AG09319 (cell line): ENCODE measurements at places on chromosomes 5 and 9.

DNA sequence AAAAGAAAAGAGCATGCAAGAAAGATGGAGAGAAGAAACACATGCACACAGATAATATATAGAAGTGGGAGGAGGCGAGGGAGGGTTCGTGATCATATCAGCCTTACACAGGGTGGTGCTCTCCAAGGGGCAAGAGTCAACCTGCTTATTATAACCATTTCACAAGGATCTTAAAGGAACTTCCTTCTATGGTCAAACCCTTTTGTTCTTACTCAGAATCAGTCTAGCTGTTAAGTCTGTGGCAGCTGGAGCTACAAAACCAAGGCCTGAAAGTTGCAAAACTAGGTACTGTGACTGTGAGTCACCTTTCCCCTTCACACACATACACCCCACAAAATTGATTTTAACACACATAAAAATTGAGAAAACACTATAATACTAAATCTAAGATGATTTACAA is 18.5 kb upstream of the ERMP1 start:
- DNase-seq: no peak

DNA sequence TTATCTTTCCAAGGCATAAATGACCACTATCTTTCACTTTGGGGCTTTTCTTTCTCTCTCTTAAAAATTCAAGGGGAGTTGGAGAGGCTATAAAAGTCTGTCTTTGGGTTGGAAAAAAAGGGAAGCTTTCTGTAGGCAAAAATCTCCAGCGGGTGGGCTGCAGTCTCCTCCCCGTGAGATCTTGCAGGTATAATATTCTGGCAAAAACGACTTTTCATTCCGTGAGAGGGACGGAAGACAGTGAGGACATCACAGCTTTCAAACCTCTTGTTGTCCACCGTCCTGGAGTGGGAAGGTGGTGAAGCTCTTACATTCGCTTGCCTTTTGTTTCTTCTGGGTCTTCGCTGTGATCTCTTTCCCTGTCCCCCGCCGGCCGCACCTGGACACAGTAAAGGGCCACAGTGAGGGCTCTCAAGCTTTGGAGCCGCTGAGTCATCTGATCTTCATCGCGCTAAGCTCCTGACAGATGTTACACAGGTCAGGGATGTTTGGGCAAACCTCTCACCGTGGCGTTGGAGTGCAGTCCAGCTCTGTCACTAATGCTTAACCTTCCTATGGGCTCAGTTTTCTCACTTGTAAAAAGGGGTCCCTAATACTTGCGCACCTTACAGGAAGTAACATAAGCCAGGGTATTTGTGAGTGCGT is 61.9 kb upstream of the MEGF10 start:
- DNase-seq: no peak

DNA sequence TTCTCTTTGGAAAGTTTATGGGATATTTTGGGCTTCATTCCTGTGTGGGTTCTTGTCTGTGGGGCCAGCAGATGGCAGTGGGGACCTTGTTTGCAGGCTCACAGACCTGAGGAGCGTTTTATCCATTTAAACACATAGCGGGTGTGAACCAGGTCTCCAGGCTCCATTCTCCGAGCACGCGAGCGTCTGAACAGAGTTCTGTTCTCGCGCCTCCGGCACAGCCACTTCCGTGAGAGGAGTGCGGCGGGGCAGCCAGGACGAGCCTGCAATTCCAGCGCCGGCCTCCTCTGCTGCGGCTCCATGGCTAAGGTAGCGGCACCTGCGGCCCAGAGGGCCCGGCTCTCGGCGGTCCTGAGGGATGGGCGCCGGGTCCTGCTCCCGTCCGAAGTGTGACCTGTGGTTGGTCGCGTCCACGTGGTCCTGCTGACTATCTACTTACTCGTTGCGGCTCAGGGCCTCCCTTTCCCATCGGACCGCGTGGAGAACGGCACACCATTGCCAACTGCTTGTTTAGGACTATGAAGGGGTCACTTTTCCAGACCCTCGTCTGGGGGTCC is 7.3 kb downstream of the NRARP start:
- no peak for DNase-seq

GRCh38 chr9:1761807-1762206 is 253.3 kb upstream of the SMARCA2 start:
- no peak for DNase-seq

DNA sequence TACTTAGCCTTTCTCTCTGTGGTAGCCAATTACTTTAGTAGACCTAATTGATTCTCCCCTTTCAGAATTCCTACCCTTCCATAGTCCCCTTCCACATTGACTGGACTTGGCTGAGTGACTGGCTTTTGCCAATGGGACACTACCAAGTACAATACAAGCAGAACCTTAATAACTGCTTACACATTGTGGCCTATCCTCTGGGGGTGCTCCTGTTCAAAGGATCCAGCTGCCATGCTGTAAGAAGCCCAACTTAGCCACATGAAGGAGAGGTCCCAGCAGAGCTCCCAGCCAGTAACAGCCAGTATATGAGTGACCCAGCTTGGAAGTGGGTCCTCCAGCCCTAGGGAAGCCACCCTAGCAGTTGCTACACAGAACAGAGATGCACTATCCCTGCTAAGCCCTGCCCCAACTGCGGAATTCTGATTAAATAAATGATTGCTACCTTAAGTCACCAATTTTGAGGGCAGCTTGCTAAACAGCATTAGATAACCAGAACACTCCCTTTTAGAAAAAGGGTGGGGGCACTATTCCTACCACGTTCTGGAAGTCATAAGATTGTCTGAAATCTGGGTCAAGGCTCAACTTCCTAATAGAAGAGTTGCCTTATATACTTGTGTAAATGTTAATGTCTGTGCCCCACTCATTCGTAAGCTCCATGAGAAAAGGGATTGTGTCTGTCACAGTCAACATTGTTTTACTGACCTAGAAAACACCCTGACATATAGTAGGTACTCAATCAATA is 11.1 kb upstream of the APTX start:
- DNase-seq: no peak
